Stimulated activated CD4-positive, alpha-beta T cell treated with anti-CD3 and anti-CD28 coated beads, Interleukin-1b, Interleukin-23, amount 100 ng/mL, for 24 hours (primary cell): ENCODE measurements at places on chromosomes 12 and 14.

DNA sequence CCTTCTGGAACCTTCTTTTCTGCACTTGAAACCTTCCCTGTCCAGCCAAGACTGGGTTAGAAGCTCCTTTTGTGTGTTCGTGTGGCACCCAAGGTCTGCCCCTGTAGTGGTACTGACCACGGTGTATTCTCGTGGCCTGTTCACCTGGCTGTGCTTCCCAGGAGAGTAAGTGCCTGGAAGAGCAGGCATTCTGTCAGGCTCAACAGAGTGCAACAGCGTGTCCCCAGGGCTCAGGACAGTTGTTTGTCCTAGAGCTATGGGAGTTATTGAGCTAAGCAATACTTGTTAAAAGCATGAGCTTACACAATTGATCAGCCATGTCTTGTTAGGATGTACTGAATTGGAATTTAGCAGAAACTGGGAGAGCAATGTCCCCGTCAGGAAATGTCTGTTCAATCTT lies 12.9 kb upstream of the SLC38A2 start:
- DNase-seq: no peak

- no peak for DNase-seq
Measured at GRCh38 chr14:102951799-102952198, 29.3 kb downstream of the AMN start.

DNA sequence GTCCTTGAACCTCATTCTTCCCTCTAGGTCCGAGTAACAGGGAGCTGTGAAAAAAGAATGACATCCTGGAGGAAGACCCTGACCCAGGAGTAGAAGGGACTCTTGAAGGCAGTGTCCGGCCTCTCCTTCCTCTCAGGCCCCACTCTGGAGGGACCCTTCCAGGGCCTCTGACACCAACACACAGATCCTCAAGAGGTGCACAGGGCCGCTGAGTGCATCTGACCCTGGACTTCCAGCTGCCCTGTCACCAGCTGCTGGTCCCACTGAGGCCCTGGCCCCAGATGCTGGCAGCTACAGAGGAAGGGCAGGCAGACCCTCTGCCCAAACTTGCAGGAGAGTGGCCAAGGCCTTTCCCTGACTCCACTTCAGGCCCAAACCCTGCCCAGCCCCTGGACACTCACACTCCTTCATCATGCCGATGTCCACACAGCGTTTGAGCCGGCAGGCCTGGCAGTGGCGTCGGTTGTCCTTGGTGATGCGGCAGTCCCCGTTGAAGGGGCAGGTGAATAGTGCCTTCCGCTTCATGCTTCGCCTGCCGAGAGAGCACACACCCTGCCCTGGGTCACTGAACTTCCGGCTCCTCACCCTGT lies 40.1 kb downstream of the VDR start:
- DNase-seq: no peak

GRCh38 chr14:77099425-77100167 lies 1.5 kb downstream of the CIPC start:
- DNase-seq: no peak

- no peak for DNase-seq
Measured at GRCh38 chr14:64715628-64716412, 11.6 kb downstream of the PLEKHG3 start.

- no peak for DNase-seq
Measured at GRCh38 chr12:8951744-8952143, 2.3 kb upstream of the M6PR start.

DNA sequence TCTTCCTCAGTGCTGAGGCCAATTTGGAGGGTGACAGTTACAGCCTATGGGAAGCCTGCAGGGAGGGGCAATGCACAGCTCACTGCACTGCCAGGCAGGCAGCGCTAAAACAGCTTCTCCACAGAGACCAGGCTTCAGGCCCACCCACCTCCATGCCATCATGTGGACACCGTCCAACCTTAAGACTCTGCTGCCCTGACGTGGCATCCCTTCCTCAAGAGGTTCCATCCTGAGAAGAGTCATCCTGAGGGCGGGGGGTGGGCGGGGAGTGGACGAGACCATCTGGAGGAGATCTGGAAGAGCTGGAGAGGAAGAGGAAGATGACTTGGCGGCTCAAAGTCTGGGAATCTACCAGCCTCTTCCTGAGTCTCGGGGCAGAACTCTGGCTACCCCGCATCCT lies 8.4 kb upstream of the ACVRL1 start:
- DNase-seq: no peak

GRCh38 chr14:24409956-24410355 lies 11.2 kb downstream of the NYNRIN start:
- no peak for DNase-seq

GRCh38 chr12:24062642-24063245 lies 113.3 kb upstream of the SOX5 start:
- no peak for DNase-seq

DNA sequence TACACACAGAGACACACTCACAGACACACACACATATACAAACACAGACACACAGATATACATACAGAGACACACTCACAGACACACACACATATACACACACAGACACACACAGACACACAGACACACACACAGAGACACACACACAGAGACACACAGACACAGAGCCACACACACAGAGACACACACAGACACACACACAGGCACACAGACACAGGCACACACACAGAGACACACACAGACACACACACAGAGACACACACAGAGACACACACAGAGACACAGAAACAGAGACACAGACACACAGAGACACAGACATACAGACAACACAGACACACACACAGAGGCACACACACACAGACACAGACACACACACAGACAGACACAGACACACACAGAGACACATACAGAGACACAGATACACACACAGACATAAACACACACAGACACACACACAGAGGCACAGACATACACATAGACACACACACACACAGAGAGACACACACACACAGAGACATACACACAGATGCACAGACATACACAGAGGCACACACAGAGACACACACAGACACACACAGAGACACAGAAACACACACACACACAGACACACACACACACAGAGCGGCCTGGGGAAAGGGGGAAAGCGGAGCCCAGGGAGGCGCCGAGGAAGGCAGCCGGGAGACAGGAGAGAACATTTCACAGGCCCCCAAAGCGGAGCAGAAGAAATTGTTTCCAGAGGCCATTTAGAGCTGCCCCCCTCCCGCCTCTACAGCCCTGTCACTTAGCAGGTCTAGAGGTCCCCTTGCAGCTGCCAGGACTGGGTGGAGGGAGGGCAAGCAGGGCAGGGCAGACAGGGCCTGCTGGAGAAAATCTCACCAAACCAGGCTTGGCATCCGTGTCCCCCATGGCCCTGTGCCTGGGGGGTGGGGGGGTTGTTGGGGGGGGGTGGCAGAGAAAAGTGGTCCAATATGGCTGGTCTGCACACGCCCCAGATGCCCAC lies 38.9 kb downstream of the SERPINA3 start:
- no peak for DNase-seq

- DNase-seq: no peak
Measured at GRCh38 chr14:29895591-29896083, 32.0 kb downstream of the PRKD1 start.

DNA sequence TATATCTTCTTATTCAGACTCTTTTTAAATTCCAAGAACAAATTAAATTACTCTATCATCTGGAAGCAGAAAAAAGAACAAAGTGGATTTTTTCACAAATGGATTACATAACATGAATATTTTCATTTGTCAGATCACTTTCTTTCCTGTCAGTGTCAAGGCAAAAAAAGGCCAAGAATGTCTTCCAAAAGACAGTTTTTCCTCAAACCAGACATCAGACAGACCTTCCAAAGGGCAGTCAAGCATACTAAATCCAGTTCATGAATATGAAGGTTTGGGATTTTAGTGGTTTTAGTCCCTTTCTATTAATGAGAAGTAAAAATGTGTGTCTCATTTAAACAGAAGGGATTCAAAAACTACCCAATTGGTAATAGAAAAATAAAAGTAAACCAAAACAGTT lies 336.0 kb downstream of the CEP128 start:
- DNase-seq: no peak

GRCh38 chr12:81043979-81044740 lies 33.7 kb upstream of the ACSS3 start:
- DNase-seq: no peak

DNA sequence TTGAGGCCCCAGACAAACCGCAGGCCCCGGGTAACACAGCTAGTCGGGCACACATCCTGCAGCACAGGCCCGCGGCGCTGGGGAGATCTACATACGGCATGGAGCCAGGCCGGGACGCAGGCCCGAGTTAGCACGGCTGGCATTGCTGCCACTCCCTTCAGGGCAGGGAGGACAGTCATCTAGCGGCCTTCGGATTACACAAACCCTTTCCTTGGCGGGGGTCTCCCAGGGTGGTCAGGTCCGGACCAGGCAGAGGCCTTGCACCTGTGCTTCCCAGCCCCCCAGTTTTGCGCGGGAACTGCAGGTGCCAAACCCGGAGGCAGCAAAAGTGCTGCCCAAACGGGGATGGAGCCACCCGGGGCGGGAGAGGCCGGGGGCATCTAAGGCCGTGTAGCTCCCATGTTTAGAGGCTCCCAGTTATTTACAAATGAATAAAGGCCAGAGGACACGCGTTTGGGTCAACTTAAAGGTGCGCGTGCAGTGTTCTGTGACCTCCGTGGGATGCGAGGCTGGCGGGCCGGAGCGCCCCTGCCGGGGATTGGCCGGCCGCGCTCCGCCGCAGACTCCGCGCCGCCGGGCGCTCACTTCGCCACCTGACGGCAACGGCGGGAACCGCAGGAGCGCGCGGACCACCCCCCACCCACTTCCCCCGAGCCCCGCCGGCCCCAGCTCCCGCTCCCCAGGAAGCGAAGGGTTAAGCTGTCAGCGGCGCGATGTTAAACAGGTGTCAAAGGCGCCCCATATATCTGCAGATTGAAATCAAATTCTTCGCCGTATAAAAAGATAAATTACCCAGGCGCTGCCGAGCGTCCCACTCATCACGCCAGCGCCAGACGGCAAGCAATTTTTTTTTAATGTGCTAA lies 18.1 kb downstream of the VSX2 start:
- peak; percentile 21 for DNase-seq

- DNase-seq: no peak
Measured at GRCh38 chr14:64062381-64063115, 209.7 kb downstream of the SYNE2 start.

GRCh38 chr14:70789961-70790360 lies 19.4 kb downstream of the MAP3K9 start:
- DNase-seq: no peak

DNA sequence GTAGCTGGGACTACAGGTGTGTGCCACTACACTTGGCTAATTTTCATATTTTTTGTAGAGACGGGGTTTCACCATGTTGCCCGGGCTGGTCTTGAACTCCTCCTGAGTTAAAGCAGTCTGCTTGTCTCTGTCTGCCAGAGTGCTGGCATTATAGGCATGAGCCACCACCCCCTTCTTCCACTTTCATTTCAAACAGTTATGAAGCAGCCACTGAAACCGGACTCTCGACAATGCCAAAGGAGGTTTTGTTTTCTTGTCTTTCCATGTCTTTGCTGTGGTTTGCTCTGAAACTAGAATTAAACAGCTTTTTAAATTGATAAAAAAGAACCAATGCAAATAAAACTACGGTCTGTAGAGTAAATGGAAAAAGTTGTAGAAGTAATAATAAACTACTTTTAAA lies 30.4 kb downstream of the RAP1B start:
- DNase-seq: peak; percentile 19

DNA sequence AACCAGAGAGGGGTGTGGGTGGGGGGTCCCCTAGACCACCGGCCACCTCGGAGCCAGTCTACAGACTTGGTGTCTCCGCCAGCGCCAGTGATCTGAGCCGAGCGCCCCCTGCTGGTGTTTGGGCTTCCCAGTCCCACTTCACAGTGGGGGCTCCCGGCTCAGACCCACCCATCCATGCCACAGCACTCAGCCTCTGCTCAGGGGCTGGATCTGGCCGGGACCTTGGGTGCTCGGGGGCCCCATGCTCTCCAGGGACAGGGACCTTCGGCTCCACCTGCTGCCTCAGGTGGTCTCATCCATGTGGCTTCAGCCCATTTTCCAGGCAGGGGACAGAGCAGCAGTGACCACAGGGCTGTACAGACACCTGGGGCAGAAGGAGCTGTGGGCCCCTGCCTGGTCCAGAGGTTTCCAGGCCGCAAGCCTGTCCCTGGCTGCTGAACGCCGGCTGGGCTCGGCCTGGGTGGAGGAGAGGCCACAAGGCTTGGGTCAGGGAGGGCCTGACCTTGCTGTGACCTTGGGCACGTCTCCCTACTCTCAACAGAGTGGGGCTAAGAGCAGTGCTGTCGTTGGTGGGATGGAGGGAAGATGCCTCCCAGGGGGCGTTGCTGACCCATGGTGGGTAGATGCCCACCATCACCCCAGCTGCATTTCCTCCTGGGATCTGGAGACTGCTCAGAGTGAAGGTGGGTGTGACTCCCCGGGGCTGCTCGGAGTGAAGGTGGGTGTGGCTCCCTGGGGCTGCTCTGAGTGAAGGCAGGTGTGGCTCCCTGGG lies 86.3 kb downstream of the KIF26A start:
- peak; percentile 20 for DNase-seq

DNA sequence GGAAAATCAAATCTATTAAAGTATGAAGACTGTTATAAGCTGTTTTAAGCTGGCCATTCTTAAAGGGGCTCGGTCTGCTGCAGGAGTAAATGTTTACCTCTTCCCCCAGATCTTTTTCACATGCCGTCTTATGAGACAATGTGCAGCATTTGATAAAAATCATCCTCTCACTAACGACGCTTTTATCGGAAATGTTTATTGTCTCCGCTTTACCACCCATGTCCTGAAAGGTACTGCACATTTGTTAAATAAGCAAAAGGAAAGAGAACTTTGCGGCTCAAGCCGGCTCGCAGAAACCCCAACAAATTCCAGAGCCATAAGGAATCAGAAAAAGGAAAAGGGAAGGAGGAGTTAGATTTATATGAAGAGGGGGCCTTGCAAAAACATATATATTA lies 137.8 kb downstream of the HMGA2 start:
- no peak for DNase-seq
